ENCODE measurements at places on chromosomes 12 and 14. TPM values are rescaled to one million over a fixed set of nuclear protein-coding genes. Genes with fewer than 3 reads are reported as not detected.

The RASSF8 gene
- polyA plus RNA-seq = 12.2 TPM

The PTHLH gene
- 246 TPM for polyA plus RNA-seq

The KRT85 gene
- polyA plus RNA-seq = not detected

The KRT75 gene
- polyA plus RNA-seq = 3.1 TPM

The SLC25A47 gene
- not detected for polyA plus RNA-seq

The KRT72 gene
- not detected for polyA plus RNA-seq

The SOAT2 gene
- polyA plus RNA-seq = 0.29 TPM

The HPD gene
- 0.03 TPM for polyA plus RNA-seq

The SVOP gene
- polyA plus RNA-seq = not detected

The ZNF219 gene
- polyA plus RNA-seq = 37.9 TPM

The MORN3 gene
- 0.01 TPM for polyA plus RNA-seq
